Stimulated activated CD8-positive, alpha-beta memory T cell treated with anti-CD3 and anti-CD28 coated beads, Interleukin-2, amount 100 ng/mL, for 48 hours (primary cell): ENCODE measurements at places on chromosomes 16 and 17.

GRCh38 chr17:75087182-75087557 lies 584 bp upstream of the SLC16A5 start:
- no peak for DNase-seq

DNA sequence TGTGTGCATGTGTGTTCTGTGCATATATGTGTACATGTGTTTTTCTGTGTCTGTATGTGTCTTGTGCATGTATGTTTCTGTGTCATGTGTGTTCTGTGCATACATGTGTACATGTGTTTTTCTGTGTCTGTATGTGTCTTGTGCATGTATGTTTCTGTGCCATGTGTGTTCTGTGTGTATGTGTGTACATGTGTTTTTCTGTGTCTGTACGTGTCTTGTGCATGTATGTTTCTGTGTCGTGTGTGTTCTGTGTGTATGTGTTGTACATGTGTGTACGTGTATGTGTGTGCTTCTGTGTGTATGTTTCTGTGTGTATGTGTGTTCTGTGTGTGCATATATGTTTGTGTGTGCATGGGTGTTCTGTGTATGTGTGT lies 8.4 kb upstream of the RAB37 start:
- no peak for DNase-seq

DNA sequence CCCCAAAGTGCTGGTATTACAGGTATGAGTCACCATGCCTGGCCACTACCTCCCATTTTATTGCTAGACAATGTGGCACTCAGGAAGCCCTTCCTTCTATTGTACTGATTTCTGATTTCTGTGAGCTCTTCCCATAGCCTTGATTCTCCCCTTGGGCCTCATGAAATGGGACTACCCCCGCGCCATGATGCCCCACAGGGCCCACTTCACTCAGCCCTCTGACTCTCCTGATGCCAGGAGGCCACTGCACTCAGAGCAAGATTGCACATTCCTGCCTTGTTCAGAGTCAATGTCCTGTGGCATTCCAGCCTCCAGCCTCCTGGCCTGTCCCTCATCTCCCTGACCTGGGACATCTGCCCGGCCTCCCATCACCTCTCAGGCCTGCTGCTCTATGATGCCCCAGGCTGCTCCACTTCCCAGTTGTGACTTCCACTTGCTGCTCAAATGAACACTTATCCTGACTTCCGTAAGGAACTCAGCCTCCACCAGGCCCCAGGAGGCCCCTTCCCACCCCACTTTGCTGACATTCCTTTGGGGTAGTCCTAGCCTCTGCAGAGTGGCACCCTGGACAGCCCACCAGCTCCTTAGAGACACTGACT lies 66.6 kb upstream of the KSR1 start:
- DNase-seq, result no peak

DNA sequence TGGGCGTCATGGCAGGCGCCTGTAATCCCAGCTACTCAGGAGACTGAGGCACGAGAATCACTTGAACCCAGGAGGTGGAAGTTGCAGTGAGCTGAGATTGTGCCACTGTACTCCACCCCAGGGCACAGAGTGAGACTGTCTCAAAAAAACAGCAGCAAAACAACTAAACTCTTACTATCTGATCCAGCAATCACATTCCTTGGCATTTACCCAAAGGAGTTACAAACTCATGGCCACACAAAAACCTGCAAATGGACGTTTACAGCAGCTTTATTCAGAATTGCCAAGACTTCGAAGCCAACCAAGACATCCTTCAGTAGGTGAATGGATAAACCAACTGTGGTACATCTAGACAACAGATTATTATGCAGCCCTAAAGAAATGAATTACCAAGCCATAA lies 4.0 kb downstream of the SIAH1 start:
- no peak for DNase-seq

DNA sequence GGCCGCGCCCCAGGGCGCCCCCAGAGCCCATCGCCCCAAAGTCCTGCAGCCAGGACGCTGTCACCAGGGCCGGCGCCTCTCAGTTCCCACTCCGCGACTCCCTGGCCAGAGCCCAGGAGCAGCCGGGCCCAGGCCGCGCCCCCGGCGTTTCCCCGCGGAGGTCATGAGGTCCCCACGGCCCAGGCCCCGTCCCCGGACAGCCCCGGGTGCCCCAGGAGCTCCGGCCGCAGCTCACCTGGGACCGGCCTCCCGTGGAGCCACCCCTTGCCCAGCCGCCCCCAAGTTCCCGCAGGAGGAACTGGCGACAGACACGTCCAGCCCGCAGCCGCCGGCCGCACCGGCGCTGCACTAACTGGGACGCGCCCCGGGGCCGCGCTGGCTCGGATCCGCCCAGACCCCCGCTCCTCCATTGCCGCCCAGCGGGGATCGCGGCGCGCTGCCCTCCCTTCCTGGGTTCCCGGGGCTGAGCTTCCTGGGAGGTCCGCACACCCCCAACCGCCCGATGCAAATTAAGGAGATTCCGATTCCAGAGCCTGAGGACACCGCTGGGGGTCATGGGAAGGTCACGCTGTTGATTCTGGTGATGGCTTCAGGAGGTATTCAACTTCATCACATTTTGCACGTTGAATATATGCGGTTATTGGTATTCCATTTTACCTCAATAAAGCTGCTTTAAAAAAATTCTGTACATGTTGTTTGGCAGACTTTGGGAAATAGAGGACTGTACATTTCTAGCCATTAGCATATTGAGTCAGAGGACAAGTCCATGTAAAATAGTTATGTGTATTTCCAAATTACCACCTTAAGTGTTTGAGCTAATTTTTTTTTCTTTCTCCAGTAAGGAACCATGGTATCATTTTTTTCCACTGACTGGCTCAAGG lies 9.9 kb downstream of the AHSP start:
- no peak for DNase-seq

GRCh38 chr16:79874391-79874790 lies 273.9 kb upstream of the MAF start:
- DNase-seq, result no peak

- no peak for DNase-seq
Measured at GRCh38 chr17:79651761-79652160, 40.9 kb upstream of the RBFOX3 start.

- no peak for DNase-seq
Measured at GRCh38 chr16:27107185-27107592, 40.5 kb downstream of the C16orf82 start.
